ENCODE measurements at places on chromosomes 12 and 14.

DNA sequence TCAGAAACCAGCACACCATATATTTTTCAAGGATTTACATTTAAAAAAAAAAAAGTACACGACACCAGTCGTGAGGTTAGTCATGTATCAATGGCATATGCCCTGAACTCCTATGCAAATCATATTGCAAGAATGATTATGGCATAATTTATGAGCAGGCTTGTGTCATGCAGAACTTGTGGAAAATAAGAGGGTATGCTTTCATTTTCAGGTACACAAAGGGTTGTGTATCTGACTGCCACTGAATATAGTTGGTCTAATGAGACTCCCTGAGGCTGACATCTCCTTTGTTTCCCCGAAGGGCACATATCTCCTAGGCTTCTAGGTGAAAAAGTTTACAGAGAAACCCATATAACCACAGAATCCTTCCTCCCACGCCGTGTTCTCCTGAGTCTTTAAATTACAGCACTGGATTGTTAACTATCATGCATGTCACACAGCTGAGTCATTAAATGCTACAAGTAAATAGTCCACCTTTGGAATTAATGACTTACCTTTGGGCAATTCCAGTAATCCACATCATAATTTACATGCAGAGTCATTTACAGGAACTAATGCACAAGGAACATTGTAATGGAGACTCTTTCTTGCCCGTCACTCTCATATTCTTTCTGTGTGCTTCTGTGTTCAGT, 356.7 kb upstream of the DIO2 start:
- DNase-seq = no peak
- H3K4me3 ChIP-seq = no peak overlapping the region
- no peaks in the 10 kb centered on the region for H3K36me3 ChIP-seq
- H3K27ac ChIP-seq = no peak overlapping the region
- H3K4me1 ChIP-seq = no peaks in the 10 kb centered on the region

DNA sequence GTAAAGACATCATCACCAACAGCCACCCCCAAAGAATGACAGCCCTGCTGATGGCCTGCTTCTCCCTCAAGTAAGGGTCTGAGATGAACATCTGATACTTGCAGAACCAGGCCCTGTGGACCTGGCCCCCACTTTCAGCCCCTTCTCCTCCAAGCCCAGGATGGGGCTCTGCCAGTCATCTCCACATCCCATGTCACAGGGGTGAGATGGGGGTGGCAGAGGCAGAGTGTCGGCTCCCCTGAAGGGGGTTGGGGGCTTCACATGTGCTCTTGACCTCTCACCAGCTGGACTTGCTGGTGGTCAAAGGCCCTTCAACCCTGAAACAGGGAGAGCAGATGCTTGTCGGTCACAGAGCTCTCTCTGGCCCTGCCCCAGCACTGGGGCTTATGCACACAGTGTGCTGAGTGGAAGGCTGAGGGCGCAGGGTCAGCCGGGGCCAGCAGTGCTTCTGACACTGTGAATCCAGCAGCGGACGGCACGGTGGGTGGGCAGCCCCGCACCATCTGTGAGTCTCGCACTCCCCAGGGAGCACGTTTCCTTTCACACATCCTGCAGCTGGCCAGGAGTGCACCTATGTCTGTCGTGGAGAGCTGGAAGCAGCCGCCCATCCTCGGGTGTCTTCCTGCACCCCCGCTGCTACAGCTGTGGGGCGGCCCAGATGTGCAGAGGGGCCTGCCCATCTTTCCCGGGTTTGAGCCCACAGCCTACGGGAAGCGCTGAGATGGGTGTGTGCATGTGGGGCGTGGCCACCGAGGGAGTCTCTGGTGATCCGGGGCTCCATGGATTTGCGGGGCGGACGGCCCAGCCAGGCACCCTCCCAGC, 94.3 kb downstream of the ADGRD1 start:
- DNase-seq = peak; percentile 83
- no peak overlapping the region for H3K4me3 ChIP-seq
- H3K27me3 ChIP-seq = no peaks in the 10 kb centered on the region
- peaks cover 22% of the 10 kb centered on the region for H3K4me1 ChIP-seq
- H3K27ac ChIP-seq = peak overlapping the region; percentile 55

DNA sequence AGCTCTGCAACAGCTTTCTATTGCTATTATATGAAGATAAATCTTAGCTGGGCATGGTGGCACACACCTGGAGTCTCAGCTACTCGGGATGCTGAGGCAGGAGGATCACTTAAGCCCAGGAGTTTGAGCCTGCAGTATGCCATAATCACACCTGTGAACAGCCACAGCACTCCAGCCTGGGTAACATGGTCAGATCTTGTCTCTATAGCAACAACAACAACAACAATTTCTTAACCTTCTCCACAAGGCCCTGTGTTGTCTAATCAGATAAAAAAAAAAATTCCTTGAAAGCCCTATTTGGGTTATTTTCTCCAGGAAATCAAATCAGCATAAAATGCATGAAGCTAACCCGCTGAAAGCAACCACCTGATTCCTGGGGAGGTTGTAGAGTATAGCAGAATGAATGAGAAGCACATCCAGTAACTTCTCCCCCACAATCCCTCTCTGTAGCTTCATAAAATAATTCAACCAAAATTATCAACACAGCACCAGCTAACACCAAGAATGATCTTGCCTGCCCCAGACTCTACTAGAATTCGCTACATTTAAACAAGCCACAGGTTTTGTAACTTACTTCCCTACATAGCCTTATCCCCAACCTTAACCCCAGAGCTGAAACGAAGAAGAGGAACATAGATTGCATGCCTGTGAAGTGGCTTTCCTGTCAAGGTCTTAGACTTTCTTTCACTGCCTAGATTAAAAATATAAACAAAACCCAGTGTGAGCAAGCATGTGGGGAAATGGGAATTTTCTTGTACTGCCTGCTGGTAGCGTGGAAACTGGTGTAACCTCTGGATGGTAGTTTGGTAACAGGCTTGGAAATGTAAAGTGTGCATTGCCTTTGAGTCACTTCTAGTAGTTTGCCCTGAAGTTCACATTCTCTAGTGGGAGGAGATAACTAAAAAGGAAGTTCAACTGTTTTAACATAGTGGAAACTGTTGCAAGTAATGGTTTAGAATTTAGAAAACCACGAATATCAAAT, 6.0 kb upstream of the STK38L start:
- DNase-seq = peak; percentile 42
- H3K36me3 ChIP-seq = no peaks in the 10 kb centered on the region
- H3K27ac ChIP-seq = no peak overlapping the region
- no peaks in the 10 kb centered on the region for H3K4me1 ChIP-seq

- H3K4me3 ChIP-seq = no peak overlapping the region
- DNase-seq = no peak
- peaks cover 9% of the 10 kb centered on the region for H3K27me3 ChIP-seq
- H3K36me3 ChIP-seq = peaks cover 5% of the 10 kb centered on the region
- H3K4me1 ChIP-seq = peaks cover 15% of the 10 kb centered on the region
- no peak overlapping the region for H3K27ac ChIP-seq
These were observed 1.6 kb downstream of the ALDH2 start for GRCh38 chr12:111768159-111768895.

DNA sequence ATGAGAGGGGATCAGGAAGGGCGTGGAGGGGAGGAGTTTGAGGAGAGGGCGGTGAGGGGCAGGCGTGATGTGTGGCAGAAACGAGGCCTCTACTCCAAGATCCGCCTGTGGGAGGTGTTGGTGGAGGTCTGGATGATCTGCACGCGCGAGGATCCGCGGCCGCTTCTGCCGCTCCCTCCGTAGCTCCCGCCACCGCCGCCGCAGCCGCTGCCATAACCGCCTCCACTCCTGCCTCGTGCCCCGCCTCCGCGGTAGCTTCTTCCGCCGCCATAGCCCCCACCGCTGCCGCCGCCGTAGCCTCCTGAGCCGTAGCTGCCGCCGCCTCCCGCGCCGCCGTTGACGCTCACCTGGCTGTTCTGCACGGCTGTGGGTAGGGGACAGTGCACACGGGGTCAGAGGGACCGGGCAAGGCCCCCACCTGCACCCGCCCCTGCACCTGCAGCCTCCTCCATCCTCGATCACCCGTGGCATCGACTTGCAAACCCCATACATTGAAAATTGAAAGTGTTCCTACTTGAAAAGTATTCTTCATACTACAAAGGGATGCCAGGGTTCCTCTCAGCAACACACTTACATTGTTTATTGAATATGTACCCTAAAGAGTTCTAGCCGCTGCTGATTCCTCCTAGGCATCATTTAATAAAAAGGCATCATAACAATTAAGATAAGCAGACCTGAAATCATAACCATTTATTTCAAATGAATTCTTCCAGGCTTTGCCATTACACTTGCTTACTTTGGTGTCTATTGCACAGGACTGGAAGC, 11.1 kb upstream of the KRT1 start:
- no peaks in the 10 kb centered on the region for H3K36me3 ChIP-seq
- peaks cover 53% of the 10 kb centered on the region for H3K27me3 ChIP-seq
- DNase-seq = no peak
- no peak overlapping the region for H3K4me3 ChIP-seq
- H3K4me1 ChIP-seq = peaks cover 8% of the 10 kb centered on the region
- H3K27ac ChIP-seq = no peak overlapping the region

DNA sequence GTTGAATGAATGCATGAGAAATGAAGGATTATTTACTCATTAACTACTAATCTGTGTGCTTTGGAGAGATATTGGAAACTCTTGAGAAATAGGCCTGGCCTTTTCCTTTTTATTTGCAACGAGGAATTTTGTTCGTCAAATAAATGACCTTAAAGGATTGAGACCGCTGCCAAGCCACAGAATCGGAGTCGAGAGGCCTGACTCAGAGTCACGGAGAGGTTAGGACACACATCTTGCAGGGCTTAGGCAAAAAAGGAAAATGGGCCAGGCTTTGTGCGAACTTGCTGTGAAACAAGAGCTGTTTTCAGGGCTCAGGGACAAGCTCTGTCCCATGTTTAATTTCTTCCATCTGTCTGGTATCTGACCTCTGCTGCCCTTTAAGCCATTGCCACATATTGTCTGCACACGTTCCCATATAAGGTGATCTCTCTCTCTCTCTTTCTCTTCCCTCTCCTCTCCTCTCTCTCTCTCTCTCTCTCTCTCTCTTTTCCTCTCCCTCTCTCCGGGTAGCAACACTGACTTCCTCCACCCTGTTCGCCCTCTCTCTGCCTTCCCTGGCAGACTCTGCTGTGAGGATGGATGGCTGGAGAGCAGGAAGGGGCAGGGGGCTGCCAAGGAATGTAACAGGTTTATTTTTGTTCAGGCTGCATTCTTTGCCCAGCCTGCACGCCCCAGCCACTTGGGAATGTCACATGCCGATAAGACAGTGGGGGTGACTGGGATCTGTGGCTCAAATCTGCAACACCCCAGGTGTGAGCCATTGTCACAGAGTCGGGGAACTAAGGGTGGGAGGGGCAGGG, 14.9 kb upstream of the IFT81 start:
- H3K4me1 ChIP-seq = peaks cover 26% of the 10 kb centered on the region
- no peak overlapping the region for H3K4me3 ChIP-seq
- no peaks in the 10 kb centered on the region for H3K27me3 ChIP-seq
- peak; percentile 96 for DNase-seq
- no peaks in the 10 kb centered on the region for H3K36me3 ChIP-seq
- peak overlapping the region; percentile 81 for H3K27ac ChIP-seq

- H3K36me3 ChIP-seq = no peaks in the 10 kb centered on the region
- DNase-seq = no peak
- H3K4me3 ChIP-seq = no peak overlapping the region
- H3K27ac ChIP-seq = peak overlapping the region; percentile 79
- H3K4me1 ChIP-seq = peaks cover 18% of the 10 kb centered on the region
These were observed 36.2 kb upstream of the SOCS2 start for GRCh38 chr12:93536111-93536765.

DNA sequence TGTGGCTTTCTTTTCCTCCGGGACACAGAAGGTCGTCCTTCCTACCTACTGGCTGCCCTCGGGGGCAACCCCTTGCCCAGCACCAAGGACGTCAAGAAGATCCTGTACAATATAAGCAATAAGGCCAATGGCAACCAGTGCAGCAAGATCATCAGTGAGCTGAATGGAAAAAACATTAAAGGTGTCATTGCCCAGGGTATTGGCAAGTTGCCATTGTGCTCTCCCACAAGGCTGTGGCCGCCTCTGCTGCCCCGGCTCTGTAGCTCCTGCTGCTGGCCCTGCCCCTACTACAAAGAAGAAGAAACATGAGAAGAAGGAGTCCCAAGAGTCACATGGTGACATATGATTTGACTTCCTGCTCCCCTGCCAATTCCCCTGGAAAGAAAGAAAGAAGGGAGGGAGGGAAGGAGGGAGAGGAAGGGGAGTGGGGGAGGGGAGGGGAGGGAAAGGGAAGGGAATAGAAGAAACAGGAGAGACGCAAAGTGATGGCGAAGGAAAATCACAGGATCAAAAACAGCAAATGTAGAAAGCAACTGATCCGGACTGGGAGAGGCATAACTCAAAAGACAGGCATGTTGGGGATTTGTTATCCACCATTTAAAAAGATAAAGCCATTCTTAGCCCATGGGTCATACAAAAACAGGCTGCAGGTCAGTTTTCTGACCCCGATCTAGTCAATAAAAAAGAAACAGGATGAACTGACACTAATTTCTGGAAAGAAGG, 61.3 kb upstream of the RESF1 start:
- DNase-seq = peak; percentile 43
- no peaks in the 10 kb centered on the region for H3K27me3 ChIP-seq
- peaks cover 4% of the 10 kb centered on the region for H3K4me1 ChIP-seq
- no peaks in the 10 kb centered on the region for H3K36me3 ChIP-seq
- no peak overlapping the region for H3K27ac ChIP-seq

- no peak for DNase-seq
- H3K4me3 ChIP-seq = no peak within 1 kb of the TSS
- H3K36me3 ChIP-seq = no peaks in the 10 kb centered on the region
- peaks cover 28% of the 10 kb centered on the region for H3K27me3 ChIP-seq
- peaks cover 4% of the 10 kb centered on the region for H3K4me1 ChIP-seq
These were observed at the start of gene RASAL1 for GRCh38 chr12:113135178-113136127. Gene RASAL1 (minus strand): TSS chr12:113135761. CDS start chr12:113135462, 299 bp downstream.

GRCh38 chr12:21638054-21638891, 19.4 kb downstream of the LDHB start:
- peaks cover 24% of the 10 kb centered on the region for H3K36me3 ChIP-seq
- DNase-seq = no peak
- no peak overlapping the region for H3K4me3 ChIP-seq
- no peak overlapping the region for H3K27ac ChIP-seq
- H3K4me1 ChIP-seq = no peaks in the 10 kb centered on the region
- no peaks in the 10 kb centered on the region for H3K27me3 ChIP-seq

- no peak for DNase-seq
- no peak overlapping the region for H3K4me3 ChIP-seq
These were observed 24.3 kb upstream of the RCOR1 start for GRCh38 chr14:102568115-102568614.

DNA sequence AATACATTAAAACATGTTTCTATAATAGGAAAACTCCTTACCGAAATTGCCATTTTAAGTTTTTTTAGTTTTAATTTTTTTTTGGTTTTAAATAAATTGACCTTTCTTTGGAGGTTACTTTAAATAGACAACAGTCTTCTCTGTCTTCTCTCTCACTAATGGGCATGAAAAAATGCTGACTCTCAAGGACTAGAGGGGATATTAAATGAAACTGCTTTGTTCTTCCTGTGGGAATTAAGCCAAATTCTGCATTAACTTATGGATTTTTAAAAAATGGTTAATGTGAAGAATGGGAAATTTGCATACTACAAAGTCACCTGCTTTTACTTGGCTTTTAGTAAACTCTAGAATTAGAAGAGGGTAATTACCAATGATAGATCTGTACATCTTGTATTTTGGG, 378.9 kb downstream of the TMTC2 start:
- H3K27ac ChIP-seq = no peak overlapping the region
- H3K27me3 ChIP-seq = no peaks in the 10 kb centered on the region
- no peaks in the 10 kb centered on the region for H3K36me3 ChIP-seq
- no peak for DNase-seq
- H3K4me3 ChIP-seq = no peak overlapping the region

All from muscle of leg (tissue), 16 donors.